ENCODE measurements at places on chromosomes 12 and 14.

GRCh38 chr12:2432856-2433255 lies 361.9 kb upstream of the FKBP4 start:
- no peak for DNase-seq

GRCh38 chr12:123105211-123105826 lies 45.6 kb downstream of the PITPNM2 start:
- no peak for DNase-seq

- no peak for DNase-seq
Measured at GRCh38 chr14:104843442-104844305, 21.4 kb upstream of the CEP170B start.

- DNase-seq = no peak
Measured at GRCh38 chr12:28998662-28999120, 150.4 kb upstream of the FAR2 start.

DNA sequence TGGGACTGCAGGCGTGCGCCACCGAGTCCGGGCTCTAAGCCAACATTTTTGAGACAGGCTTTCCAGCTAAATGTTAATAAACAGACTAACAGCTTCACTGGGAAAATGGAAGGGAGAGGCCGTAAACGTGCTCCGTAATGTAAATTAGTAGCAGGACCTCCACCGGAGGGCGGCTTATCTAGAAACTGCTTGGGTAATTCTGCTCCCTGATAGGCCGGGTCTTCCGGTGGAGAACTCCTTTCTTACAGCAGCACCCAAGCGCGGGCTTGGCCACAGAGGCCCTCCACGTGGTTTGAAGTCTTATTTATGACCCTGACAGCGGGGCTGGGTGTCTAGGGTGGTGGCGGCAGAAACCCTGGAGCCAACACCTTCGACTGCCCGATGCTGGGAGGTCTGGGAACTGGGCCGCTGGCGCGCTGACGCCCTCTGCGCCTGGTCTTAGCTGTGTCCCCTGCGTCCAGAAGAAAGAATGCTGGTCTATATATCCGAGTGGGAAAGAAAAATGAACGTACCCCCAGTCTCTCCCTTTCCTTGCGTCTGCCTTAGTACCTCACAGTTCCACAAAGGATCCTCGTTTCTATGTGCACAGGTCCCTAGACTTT lies 1.7 kb downstream of the DPPA3 start:
- DNase-seq = no peak
